CD4-positive, alpha-beta T cell treated with Interleukin-10 for 1 hour (primary cell): ENCODE measurements at places on chromosomes 11 and 22.

DNA sequence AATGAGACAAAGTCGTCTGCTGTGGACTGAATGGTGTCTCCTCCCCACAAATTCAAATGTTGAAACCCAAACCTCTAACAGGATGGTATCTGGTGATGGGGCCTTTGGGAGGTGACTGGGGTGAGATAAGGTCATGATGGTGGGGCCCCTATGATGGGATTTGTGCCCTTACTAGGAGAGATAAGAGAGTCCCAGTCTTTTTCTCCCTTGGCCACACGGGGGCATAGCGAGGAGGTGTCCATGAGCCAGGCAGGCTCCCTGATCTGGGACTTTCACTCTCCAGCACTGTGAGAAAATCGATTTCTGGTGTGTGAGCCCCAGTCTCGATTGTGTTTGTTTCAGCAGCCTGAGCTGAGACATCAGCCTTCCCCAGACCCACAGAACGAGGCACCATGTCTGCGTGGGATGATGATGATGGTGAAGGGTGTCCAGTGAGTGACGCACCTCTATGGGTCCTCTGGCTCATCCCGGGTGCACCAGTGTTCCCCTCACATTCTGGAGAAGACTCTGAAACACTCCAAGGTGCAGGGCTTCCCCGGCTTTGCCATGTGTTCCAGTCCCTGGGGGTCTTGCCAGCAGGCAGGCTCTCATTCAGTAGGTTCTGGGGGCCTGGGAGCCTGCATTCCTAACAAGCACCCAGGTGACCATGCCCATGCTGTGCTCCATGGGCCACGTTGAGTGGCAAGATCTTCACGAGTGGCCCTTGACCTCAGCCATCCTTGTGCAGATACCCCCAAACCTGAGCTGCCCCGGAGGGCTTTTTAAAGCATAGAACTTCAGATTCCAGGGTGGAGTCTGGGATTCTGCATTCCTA lies 363.0 kb downstream of the CTTN start:
- no peak for DNase-seq

GRCh38 chr11:1784761-1785650 lies 21.3 kb upstream of the CTSD start:
- DNase-seq = no peak

DNA sequence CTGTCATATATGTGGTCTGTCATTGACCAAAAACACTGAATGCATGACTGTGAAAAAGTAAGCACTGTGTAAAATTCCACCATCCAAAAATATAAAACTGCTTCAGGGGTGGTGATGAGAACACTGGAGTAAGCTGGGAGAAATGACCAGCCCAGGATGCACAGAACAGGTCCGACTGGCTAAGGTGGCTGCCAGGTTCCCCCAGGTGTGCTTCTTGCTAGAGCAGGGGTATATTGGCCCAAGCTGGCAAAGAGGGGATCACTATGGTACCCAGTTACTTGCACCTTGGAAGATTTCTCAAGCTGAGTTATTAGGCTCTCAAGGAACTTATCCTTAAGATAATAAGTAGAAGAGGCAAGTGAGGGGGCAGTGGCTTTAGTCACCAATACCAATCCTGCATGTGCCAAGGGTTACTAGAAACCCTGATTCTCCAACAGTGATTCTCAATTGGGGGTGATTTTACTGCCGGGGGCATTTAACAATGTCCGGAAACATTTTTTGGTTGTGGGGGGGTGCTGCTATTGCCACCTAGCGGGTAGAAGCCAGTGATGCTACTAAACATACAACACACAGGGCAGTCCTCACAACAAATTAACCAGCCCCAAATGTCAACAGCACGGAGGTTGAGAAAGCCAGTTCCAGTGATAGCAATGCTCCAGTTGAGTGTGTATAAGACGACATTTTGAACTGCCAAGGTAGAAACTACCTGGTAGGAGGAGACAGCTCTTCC lies 15.7 kb downstream of the SNU13 start:
- peak; percentile 22 for DNase-seq

- DNase-seq = no peak
These were observed 134.2 kb upstream of the CARD18 start for GRCh38 chr11:105273660-105274280.

- no peak for DNase-seq
These were observed 13.6 kb upstream of the TMEM216 start for GRCh38 chr11:61378713-61379313.

GRCh38 chr11:19055016-19055415 lies 5.5 kb downstream of the MRGPRX2 start:
- no peak for DNase-seq

DNA sequence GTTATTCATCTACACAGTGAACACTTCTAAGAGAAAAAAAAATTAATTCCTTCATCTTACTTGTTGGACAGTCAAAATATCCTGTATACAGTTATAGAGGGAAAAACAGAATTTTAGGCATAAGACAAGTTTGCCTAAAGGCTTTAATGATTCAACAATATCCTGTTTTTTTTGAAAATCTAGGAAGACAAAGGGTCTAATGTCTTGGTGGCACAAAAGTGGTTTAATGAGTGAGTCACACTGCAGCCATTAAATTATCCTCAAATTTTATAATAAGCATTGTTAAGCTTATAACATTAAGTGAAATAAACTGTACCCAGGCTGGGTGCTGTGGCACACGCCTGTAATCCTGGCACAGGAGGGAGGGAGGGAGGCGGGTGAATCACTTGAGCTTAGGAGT lies 72.9 kb downstream of the GAB2 start:
- DNase-seq = no peak

DNA sequence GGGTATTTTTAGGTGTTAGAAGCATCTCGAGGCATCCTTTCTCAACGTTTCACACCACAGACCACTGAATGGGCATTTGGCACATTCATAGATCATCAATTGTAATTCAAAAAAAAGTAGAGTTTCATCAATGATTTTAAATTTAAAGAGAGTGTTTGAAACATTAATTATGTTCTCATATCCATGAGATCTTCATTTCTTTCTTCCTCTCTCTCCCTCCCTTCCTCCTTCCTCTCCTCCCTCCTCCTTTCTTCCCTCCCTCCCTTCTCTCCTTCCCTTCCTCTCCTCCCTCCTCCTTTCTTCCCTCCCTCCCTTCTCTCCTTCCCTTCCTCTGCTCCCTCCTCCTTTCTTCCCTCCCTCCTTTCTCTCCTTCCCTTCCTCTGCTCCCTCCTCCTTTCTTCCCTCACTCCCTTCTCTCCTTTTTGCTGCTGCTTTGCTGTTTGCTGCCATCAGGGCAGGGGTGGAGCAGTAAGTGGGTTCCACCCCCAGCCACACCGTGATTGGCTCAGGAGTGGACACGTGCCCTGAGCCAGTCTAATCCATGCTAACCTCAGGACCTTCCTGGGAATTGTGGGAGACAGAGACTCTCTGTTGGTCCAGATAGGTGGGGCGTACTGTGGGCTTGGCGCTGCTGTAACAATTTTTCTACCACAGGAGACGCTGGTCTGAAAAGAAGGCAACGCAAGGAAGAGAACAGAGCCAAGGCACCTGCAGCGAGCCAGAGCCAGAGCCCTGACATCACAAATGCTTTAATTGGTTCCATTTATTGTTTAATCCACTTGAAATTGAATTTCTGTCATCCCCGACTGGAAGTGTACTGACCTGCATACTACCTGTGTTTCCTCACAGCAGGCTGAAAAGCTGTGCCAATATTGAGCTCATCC lies 33.7 kb upstream of the APOBEC3A start:
- no peak for DNase-seq
